ENCODE measurements at places on chromosomes 16 and 17.
A peak's percentile ranks its signal among the peaks of the same experiment; 100 is the strongest.

- no peak for DNase-seq
These were observed 2.9 kb downstream of the ZNF750 start for GRCh38 chr17:82836823-82837357.

DNA sequence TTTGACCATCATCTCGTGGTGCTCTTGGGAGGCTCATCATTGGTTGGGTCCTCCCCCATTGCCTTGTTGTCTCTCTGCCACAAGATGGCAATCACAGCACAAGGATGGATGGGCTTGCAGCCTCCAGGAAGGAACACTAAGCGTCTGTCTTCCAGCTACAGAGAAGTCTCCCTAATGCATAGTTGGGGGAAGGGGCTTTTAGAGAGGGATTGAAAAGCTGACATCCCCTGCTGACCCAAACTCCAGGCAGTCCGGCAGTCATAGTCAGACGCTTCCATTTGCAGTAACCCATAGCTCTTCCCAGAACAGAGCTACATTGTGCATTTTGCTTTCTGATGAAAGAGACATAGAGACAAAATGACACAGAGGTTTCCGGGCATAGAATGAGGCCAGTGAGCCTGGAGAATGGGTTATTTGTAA, 111.4 kb downstream of the UTP18 start:
- DNase-seq, result peak; percentile 41

DNA sequence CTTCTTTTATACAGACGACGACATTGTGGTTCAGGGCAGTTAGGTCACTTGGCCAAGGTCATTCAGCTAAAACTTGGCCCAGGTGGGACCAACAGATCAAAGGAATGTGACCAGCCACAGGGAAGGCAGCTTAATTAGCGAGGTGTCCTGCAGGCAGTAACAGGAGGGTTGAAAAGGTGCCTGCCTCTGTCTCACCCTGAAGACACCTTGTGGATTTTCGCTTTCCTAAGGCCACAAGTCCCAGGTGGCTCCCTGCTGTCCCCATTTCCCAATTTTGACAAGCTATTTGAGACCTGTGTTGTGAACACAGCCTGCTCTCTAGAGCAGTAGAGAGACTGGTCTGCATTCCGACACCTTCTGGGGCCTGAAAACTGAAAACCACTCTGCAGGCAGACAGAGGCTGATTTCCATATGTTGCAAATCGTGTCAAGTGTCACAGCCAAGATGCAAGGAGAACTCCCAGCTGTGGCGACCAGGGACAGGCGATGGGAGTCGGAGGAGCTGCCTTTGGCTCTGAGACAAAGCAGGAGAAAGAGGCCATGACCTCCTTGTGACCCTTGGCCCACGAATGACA, 593.1 kb upstream of the CDH5 start:
- DNase-seq, result no peak

DNA sequence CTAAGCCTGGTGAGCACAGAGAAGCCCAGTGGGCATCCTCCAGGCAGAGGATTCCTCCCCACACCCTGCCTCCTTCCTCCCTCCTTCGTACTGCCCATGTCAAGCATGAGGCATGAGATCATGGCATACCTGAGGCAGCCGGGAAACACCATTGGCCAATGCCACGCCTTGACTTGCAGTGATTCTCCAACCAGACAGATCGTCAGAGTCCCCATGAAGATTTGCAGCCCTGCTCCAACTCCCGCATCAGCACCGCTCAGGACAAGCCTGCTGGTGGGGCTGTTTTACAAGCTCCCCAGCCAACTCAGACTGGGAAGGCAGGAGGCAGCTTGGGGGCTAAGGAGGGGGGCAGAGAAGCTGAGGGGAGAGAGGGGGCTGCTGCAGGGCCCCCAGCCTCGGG, 2.9 kb upstream of the KRT16 start:
- no peak for DNase-seq

DNA sequence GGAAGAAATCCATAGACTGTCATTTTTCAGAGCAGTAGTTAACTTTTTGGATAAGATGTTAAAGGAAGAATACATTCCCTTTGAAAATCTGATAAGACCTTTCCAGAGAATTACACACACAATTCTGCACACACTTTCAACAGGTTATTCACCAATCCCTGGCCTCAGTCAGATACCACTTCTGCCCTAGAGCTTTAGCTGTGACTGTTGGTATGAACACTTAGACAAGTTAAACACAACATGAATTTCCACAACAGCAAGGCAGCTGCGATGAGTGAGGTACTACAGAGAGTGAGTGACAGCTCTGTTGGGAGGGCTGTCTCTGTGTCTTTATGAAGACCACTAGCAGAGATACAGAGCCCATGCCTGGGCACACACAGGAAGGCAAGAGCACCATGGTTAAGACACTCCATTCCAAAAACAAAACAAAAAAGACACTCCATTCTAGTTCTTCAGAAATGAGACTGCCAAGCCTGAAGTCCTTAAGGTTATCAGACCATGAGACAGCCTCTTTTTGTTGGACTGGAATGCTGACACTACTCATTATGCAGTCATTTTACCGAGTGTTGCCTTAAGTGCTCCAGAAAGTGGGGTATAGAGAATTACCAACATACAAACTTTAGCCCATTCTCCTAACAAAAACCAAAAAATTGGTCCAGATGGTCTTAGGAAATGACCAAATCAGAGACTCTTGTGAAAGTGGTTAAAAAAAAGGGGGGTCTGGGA, 42.4 kb downstream of the TOM1L2 start:
- DNase-seq, result no peak

GRCh38 chr17:42476411-42476810, 17.7 kb downstream of the ATP6V0A1 start:
- no peak for DNase-seq

DNA sequence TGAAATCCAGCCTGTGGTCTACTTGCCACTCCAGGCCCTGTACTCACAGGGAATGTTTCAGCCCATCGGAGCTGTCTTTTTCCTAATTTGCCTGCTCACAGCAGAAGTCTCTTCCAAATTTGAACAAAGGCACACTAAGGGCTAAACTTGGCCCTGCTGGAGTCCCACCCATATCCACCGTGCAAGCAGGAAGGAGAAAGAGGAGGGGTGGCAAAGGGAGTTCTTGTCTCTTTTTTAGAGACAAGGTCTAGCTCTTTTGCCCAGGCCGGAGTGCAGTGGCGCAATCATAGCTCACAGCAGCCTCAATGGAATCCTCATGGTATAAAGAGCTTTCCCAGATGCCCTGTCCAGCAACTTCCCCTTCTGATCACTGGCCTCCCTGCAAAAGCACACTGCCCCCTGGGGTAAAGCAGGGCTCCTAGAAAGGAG, 2.7 kb upstream of the PRM1 start:
- no peak for DNase-seq

GRCh38 chr16:17557480-17557879, 86.7 kb upstream of the XYLT1 start:
- DNase-seq, result no peak

- DNase-seq, result no peak
These were observed 120.1 kb downstream of the SLC39A11 start for GRCh38 chr17:72972263-72972951.

DNA sequence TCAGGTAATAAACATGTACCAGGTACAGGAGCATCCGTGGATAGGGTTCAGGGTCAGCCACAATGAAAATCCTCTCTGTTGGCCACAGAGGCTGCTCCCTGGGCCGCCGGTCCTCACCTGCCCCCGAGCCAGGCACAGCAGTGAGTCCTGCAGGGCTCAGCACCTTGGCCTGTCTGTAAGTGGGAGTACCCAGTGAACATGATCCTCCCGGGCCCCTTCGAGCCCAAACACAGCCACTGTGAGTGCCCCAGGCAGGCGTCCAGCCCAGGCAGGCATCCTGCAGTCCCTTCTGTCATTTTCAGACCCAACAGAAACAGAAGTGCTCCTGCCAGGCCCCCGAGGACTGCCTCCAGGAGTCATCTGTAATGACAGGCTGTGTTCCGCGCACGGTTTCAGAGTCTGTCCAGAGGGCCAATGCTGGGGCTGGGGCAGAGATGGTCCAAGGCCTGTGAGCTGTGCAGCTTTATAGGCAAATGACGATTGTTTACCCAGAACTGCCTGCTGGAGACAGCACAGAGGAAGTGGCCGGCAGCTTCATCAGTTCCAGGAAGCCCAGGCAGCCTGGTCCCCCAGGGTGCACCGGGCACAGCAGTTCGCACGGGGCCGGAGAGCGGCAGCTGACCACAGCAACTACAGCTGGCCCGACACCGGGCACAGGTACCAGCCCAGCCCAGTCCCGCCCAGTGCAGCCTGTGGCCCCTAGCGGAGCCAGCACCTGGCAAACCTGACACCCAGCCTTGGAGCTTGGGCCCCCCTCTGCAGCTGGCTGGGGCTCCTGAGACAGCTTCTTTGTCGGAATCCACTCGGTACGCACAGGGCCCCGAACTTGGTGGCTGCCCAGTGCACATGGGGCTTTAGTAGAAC, 13.2 kb downstream of the SLC7A5 start:
- DNase-seq, result no peak

DNA sequence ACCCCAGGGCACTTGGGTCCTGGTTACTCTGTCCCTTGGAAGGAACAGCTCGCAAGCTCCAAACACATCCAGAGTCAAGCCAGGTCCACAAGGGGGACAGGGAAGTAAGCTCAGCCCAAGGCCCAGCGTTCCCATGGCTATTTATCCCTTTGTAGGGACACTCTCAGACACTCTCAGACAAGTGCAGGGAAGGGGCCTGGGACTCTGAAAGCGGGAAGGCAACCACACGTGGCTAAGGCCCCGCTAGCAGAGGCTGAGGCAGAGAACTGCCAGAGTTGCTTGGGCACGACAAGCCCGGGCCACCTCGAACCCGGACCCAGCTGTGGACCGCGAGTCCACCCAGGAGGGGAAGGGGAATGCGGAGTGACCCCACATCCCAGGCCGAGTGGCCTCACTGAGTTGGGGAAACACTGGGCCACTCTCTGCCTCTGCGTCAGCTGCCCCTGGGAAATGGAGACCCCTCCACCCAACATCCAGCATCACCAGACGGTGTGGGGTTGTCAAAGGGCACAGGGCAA, 10.2 kb downstream of the NPTX1 start:
- no peak for DNase-seq

GRCh38 chr17:18263885-18264682, 3.6 kb downstream of the MIEF2 start:
- DNase-seq, result no peak

DNA sequence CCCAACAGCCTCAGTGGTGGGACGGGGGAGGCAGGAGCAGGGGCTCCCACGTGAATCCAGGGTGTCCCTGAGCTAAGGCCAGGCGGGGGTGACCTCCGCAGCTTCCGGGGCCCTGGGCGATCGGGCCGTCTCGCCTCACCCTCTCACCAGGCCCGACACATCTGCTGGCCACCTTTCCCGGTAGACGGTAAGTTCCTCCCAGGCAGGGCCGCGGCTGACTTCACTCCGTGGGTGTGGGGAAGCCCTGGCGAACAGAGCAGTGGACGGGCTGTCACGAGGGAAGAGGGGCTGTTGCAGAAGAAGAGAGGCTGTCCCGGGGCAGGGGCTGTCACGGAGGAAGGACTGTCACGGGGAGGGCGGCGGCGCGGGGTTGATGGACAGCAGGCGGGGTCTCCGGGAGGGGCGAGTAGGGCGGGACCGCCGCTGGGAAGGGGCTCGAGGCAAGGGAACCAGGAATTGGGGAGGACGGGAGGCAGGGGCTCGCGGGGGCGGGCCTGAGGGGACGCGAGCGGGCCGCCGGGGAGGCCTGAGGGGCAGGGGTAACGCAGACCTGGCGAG, 498 bp downstream of the PKMYT1 start:
- no peak for DNase-seq

DNA sequence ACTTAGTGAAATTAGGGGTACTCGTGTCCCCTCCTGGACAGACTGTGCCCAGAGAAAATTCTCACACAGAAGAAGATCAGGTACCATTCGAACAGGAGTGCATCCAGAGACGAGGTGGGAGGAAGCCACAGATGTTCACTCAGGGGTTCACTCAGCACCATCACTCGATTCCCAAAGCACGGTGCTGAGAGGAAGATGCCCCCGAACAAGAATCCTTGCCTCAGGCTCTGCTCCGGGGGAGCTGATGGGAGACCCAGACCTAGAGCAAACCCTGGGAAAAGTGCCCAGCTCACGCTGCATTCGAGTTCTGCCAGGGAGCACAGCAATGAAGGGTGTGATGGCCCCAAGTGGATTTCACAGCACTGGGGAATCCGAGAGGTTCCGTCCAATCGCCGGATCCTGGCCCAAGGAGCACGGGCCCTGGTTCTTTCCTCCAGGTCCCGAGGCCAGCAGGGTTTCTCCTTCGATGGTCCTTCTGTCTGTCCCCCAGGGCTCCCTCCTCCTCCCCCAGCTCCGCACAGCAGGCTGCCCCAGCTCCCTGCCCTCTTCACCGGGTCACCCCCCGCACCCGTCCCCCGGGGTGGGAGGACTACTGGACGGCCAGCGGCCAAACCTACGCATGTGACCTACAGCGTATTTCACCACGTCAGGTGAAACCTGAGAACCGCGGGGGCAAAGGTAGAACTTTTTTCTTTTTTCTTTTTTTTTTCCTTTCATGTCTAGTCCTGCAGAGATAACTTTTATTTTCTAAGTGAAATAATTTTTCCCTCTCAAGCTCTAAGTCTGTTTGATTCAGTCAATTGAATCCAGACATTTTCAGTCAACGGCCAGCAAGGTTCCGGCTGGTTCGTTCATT, 10.2 kb upstream of the UBE2I start:
- DNase-seq, result no peak

DNA sequence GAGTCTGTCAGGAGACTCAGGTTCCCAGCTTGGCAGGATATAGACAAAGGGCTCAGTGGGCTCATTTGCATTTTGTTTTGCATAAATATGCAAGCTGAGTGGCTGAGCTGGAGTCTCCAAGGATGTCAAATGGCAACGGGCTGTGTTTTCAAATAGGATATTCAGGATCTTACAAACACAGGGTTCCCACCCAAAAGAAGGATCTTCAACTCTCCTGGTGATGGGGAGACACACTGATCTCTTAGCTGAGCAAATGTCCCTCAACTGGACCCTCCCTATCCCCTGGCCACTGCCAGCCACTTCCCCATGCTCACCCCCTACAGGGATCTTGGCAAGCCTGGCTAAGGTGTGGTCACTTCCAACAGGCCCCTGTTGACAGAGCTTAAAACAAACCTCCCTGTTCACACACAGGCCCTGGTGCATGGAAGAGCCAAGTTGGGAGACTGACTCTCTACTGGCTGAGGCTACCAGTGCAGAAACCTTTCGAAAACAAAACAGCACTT, 61.6 kb downstream of the SOX9 start:
- no peak for DNase-seq

GRCh38 chr16:69318177-69318910, 7.2 kb downstream of the VPS4A start:
- no peak for DNase-seq

- DNase-seq, result no peak
These were observed 12.8 kb upstream of the TNS4 start for GRCh38 chr17:40514013-40514875.

GRCh38 chr16:28282045-28282444, 10.3 kb upstream of the SBK1 start:
- no peak for DNase-seq
